ENCODE measurements at places on chromosomes 1 and 21.

GRCh38 chr1:18142969-18143368 is 35.4 kb downstream of the IGSF21 start:
- DNase-seq: no peak

- no peak for DNase-seq
These were observed 22.2 kb upstream of the DPT start for GRCh38 chr1:168751195-168751650.

DNA sequence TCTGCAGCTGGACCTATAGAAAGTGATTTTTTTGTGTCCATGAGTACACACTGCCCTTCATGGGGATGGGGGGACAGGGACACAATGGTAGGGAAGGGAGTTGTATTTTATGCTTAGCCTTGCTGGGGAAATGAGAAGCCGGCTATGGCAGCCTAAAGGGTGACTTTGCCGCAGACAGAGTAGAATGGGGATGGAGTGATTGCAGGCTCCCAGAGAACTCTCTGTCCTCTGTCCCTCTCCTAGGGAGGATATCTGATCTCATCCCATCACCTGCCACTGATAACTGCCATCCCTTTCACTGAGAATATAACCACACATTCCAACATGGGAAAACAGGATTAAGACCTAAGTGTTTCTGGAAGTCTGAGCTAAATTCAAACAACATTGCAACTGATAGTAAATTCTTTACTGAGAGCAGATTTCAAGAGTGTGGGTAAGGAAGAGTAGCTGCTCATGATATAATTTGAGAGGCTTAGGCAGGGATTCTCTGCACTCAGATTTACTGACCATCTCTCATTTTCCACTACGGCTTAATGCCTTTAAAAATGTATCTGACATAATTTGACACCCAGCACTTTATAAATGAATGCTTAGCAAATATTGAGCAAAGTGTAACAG is 13.9 kb downstream of the SH2D1B start:
- DNase-seq: no peak

DNA sequence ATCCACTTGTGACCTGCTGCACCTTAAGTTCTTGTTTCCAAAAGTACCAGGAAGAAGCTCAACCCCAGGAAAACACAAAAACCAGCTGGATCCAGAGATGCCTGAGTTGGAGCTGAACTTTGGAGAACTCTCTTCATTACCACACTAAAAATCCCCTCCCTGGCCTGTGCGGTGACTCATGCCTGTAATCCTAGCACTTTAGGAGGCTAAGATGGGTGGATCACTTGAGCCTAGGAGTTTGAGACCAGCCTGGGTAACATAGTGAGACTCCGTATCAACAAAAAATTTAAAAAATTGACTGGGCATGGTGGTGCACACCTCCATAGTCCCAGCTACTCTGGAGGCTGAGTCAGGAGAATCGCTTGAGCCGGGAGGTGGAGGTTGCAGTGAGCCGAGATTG is 6.2 kb downstream of the MAP1LC3C start:
- no peak for DNase-seq

- DNase-seq: no peak
These were observed 1.9 kb downstream of the TOR1AIP2 start for GRCh38 chr1:179875596-179876299.

- DNase-seq: no peak
These were observed 22.3 kb downstream of the KNCN start for GRCh38 chr1:46529031-46529630.

- DNase-seq: no peak
These were observed 357.8 kb upstream of the PTBP2 start for GRCh38 chr1:96363826-96364225.

DNA sequence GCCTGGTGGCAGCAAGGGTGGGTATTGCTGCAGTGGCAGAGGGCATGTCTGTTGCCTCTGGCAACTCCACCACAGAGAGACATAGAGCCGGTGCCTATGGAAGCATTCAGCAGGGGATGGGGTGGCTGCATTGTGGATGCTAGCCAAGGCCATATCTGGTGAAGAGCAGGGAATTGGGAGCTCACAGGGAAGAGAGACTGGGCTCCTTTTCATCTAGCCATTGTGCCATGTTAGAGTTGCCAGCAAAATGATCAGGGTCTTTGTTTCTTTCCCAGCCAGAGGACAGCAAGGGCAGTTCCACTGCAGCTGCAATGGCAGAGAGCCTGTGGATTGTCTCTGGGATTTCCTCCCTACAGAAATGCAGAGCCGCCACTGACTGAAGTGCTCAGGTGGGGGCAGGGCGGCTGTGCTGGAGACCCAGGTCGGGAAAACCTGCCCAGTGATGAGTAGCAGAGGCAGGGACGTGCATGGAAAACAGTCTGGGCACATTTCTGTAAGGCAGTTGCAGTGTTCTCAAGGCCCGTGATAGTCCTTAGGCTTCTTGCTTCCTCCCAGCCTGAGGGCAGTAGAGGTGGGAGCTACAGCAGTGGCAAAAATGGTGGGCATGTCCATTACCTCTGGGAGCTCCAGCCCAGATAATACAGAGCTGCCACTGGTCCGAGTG is 40.2 kb upstream of the CYP4X1 start:
- no peak for DNase-seq

DNA sequence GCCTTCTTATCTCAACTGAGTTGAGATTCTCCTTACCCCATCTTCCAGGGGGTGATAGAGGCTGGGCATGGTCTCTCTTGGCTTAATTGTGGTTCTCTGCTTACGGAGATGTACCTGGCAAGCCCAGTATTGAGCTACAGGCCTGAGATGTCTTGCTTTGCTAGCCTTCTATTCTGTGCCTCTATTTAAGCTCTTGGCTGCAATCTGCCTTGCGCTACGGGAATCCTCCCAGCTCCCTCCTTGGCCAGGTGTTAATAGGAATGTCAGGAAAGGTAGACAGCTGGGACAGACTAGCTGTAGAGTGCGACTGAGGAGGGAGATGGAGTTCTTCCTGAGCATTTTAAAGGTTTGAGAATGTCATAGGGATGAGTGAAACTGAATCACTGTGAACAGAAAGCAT is 10.6 kb upstream of the IKBKE start:
- DNase-seq: no peak

GRCh38 chr1:169133801-169134502 is 27.5 kb downstream of the ATP1B1 start:
- no peak for DNase-seq

DNA sequence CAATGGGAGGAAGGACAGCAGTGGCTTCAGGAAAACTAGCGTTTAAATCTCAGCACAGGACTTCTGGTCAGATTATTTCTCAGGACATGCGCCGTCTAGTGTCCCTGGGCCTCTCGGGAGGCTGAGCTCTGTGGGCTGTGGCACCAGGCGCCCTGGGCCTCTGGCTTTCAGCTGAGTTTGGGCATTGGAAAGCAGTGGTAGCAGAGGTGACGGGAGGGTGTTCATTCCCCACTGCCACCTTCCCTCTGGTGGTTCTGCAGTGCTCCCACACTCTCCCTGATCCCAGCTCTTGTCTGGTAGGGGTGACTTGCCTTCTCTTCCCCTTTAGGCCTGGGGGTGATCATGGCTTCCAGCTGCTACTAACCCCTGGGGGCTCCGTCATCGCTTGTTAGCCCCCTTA is 42.2 kb upstream of the USP1 start:
- DNase-seq: no peak

DNA sequence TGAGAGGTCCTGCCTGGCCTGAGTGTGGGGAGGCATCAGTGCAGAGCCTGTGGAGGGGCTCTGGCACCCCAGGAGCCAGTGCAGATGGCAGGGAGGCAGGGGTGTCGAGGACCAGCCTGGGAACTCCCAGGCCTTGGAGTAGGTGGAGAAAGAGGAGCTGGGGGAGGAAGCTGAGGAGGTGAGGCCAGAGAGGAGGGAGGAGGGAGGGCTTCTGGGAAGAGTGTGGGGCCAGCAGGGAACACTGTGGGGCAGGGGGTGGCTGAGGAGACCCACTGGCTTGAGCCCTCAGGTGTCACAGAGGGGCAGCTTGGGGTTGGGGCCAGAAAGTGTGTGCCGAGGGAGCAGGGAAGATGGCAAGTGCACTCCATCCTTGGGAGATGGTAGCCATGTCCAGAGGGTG is 3.8 kb downstream of the COQ8A start:
- DNase-seq: no peak

GRCh38 chr1:114082304-114082630 is 71.4 kb downstream of the SYT6 start:
- no peak for DNase-seq

DNA sequence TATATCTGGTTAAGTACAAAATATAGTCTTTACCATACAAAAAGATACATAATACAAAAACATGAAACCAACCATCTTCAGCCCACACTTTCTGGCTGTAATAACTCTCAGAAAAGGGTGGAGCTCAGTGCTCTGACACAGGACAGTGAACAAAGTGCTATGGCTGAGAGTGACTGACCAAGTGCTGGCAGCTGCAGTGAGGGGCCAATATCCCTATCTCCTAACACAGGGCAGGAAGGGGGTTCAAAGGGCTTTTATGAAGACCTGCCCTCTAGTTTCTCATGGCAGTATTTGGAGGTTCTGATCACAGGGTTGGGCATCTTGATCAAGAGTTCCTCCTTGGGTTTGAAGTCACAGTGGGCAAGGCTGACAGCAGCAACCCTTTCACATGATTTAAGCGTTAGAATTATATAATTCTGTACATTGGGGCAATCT is 3.9 kb downstream of the TXNIP start:
- no peak for DNase-seq

DNA sequence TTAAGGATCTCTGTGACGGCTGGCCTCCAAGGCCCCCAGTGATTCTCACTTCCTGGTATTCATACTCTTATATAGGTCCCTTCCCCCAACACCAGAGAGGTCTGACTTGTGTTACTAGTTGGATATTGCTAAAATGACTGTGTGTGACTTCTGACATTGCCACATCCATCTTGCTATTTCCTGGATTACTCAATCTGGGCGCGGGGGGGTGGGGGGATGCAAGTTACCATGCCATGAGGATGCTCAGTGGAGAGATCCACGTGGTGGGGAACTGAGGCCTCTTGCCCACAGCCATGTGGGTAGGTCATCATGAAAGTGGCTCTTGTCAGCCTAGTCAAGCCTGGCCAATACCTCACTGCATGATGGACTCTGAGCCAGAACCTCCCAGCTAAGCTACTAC is 117.0 kb downstream of the UBE2U start:
- DNase-seq: no peak

- no peak for DNase-seq
These were observed 32.1 kb upstream of the PDE9A start for GRCh38 chr21:42621166-42621818.

DNA sequence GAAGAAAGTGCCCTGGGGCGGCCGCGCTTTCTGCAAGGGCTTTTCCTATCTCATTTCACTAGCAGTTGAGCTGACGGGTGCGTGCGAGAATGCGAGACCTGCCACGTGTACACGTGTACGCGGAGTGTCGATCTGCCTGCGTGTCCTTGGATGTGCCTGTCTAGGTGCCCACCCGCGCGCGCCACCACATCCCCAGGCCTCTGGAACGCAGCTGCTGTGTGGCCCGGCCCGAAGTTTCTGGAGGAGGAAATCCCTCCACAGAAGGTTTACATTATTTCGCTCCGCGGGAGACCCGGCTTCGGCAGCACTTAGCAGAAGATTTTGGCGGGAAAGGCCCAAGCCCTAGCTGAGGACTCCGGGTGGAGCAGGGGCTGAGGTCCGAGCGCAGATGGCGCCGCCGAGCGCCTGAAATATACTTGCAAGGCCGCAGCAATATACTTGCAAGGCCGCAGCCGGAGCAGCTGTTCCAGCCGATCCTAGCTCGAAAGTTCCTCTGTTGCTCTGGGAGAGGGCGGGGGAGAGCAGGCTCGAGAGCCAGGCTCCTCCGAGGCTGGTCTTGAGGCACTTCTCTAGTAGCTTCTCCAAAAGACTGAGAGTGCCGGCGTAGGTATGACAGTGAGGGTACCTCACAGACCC is 3.9 kb downstream of the TBX15 start:
- DNase-seq: peak; percentile 59

DNA sequence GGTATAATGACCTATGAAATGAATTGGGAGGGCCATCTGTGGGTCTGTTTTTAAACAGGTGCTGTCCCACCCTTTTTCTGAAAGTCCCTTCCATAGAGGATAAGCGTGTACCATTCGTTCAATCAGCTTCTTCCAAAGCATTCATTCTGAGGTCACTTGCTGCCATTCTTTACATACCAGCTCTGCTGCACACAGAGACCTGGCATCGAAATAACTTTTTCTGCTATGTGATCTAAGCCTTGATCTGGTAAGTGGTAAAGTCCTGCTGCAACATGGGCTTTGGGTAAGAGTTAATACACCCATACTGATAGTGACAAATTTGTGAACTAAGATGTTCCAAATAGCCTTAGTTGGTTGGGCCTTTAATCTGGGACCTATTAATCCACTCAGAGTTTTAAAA is 38.9 kb downstream of the DR1 start:
- no peak for DNase-seq

DNA sequence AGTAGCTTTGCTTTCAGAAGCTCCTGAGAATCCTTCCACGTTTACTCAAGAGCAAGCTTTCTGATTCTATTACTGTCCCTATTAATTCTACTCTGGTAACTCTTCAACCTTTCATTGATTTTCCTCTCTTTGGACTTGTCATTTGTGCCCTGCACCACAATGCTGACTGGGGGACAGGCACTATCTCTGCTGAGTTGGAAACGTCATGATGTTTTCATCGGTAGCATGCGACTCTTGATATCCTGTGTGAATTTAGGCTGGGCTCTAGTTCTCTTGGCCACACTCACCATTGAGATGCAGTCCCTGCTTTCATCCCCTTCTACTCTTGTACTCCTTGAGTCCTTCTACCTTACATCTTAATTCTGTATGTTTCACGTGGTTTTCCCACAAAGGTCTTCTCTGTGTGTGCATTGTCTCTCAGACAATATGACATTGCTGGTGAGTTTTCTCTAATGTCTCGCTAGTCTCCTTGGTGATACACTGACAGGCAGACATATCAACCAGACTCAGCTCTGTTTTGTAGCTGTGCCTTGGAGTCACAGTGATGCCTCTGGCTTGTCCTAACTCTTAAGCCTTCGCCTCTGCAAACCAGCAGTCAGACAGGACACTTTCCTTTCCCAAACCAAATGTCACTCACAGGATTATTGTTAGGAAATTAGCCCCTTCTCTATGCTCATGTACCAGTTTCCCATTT is 223.6 kb upstream of the ADGRL2 start:
- no peak for DNase-seq

- DNase-seq: no peak
These were observed 1.2 kb upstream of the S100A5 start for GRCh38 chr1:153541641-153542590.

- no peak for DNase-seq
These were observed 2.5 kb upstream of the STUM start for GRCh38 chr1:226545836-226546596.

DNA sequence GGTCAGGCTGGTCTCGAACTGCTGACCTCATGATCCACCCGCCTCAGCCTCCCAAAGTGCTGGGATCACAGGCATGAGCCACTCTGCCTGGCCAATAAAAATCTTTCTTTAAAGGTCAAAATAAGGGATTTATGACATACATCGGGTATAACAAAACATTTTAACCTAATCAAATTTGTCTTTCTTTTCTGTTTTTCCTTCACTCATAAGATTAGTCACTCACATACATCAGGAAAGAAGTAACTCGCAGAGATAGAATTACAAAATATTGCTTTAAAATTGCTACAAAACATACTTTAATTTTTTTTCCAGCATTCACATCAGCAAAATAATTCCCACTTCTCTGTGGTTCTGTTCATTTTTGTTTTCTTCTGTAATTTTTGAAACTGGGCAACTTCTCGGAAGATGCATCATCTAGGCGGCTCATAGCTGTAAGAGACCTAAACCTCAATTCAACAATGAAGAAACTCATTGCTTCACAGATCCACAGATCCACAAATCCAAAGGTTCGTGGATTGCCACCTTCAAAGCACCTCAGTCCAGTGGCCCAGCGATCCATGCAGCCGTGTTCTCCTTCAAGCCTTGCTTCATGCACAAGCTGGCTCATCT is 39.7 kb downstream of the NEK2 start:
- DNase-seq: no peak

GRCh38 chr1:78606274-78606673 is 14.0 kb upstream of the IFI44L start:
- no peak for DNase-seq
